OCI-M1 (cell line): ENCODE measurements at places on chromosomes 2 and 18.

DNA sequence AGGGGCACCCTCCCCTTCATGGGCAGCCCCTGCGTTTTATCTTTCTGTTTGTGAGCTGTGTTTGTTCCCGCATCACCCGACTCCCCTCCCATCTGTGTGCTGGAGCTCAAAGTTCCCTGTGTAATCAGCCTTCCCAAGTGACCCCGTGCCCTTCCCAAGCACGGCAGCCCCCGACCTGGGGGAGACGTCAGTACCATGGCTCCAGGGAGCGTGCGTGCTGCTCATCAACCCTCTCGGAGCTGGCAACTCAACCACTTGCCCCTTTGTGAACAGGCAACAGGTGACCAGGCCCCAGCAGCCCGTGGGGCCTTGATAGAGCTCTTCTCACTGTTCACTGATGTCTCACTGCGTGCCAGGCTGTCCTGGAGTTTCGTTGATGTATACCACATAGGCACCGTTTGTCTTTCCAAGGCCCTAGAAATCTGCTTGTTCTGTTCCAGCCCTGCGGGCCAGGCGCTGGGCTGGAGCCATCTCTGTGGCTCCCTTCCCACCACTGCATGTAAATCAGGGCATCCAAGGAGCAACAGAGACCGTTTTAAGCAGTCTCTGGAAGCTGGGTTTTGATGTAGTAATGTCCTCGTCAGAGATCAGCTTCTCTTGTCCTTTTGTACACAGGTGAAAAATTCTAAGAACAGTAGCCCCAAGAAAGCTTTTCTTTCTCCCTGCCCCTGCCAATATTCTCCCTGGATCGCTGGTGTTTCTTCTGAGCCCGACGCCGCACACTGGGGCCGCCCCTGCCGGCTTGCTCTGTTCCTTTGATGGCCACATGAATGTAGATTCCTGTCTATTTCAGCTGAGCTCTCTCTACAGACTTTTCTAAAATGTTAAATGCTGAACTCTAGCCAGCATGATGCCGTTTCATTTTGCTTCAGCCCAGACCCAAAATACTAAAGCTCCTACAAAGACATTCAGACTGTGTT lies 107.0 kb upstream of the PTPRM start:
- no peak for DNase-seq

GRCh38 chr2:17958466-17959092 lies 80.1 kb downstream of the KCNS3 start:
- no peak for DNase-seq

DNA sequence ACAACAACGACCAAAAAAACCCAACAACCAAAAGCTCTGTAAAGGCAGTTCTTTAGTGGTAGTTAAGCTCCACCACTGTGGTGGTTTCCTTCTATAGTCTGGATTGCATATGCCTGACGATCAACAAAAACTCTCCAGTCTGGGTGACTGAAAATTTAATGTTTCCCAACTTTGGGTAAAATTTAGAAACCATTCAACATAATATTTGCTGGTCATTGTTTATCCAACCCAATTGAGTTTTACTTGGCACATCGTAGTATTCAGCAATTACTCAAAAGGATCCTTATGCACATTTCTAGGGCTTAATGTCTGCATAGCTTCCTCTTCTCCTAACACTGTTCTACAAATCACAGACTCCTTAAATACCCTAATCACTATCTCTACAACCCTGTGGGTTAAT lies 1080.2 kb upstream of the NRXN1 start:
- DNase-seq = no peak

DNA sequence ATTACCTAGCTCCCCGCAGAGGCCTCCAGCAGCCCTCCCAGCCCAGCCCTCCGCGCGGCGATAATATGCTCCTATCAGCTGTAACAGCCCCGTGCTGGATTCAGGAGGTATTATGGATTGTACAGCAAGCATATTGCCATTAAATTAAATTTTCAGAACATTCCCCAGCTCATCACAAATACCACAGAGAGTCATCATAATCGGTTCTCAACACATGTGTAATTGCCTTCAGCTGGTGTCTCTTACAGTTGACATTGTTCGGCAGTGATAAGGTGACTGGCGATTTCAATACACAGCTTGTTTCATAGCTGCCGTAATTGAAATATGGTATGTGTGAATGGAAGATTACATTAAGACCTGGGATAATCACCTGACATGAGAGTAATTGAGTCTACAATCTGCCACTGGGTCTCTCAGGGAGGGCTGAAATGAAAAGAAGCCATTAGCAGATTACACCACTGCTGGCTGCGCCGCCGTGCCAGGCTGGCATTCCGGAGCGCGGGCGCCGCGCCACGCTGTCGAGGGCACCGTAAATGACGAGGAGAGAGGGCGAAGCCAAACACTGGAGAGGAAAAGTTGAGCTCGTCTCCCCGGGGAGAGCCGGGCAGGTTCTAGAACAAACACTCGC lies 549.4 kb upstream of the SALL3 start:
- no peak for DNase-seq

DNA sequence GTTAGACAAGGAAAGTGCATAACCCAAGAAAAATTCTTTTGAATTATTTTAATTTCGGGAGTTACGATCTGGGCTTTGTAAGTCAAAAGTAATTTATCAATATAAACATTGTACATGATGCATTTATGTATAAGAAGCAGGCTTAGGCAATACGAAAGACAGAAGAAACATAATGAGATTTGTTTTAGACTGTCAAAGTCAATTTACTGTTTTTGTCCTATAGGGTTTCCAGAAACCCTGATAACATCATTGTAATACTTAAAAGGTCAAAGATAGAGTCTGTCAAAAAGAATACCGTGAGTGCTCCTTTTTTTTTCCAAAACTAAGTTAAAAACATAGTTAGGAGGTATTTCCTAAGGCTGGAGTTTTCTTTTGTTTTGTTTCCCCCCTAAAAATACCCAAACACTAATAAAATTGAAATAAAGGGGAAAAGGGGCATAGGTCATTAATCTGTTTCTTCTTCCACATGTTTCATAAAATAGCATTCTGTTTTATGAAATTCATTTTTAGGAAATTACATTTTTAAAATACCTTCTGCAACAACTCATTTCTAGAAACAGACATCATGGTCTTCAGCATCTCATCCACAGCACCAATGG lies 16.1 kb downstream of the C1D start:
- DNase-seq = no peak
